ENCODE measurements at places on chromosomes 7 and 10.

DNA sequence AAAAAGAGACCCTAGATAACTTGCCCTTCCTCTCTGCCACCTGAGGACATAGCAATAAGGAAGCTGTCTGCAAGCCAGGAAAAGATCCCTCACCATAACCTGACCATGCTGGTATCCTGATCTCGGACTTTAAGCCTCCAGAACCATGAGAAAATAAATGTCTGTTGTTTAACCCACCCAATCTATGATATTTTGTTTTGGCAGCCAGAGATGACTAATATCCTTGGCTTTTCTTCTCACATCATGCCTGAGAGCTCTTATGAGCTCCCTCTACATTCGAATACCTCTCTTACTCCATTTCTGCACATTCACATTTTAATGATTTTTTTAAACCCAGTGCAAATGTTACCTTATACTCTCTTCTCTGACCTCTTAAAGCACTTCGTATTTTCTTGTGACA lies 214.0 kb upstream of the CHRM2 start:
- DNase-seq = no peak

DNA sequence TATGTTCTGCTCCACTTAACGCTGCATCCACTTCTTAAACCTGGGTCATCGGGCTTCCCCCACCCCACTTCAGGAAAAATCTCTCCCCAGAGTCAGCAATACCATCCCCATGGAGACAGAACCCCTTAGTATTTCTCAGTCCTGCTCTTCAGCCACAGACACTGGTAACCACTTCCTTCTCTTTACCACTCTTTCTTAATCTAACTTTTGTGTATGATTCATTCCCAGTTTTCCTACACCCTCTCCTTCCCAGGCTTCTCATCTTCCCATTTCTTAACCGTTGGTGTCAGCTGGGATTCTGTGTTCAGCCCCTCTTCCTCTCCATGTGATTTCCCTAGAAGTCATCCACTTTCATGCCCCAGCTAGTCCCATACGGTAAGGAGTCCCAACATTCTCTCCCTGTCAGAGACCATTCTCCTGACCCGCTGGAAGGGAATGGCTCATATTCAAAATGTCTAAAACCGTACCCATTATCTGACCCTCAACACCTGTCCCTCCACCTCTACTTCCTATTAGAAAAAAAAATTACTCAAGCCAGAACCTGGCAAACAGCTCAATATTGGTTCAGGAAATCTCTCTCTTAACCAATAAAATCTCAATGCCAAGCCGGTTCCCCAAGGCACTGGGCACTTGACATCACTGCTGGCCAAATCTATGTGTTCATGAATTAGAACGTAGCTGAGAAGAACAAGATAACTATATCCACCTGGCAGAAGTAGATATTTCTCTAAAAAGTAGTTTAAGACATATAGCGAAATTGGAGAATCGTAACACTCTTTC lies 89.4 kb downstream of the DGKI start:
- no peak for DNase-seq

DNA sequence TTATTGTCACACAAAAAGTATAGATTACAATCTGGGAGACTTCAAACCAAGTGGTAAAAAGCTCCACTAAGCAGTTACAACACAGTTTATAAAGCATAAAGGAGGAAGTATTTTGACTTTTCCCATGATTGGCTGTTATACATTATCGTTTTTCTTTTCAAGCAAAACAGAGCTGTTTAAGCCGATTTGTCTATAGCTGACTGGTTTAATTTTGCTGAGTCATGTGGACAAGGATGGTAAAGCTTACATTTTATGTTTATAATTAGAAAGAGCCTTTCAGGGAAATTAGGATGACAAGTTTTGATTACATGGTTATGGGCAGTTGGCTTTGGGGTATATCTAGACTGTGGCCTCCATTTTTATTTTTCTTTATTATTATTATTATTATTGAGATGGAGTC lies 152.5 kb upstream of the STK17A start:
- no peak for DNase-seq

DNA sequence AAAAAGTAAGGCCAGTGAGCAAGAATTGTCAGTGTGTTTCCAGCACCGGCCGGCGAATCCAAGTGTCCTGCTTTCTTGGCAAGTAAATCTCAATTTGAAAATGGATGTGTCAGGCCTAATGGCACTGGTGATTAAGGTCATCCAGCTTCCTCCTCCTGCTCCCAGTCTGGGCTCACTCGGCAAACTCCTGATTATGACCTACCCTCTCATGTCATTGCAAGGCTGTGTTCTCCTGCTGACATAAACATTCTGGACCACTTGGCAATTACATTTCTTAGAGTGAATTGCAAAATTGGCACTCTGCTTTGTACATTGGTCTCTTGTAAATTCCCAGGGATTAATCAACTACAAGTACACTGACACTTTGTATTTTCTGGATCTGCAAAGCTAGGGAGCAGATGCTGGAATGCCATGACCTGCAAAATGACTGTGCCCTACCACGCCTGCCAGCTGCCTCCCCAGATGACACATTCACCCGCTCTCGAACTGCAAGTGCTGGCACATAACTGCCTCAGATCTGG lies 473.8 kb downstream of the KIF20B start:
- DNase-seq = no peak

DNA sequence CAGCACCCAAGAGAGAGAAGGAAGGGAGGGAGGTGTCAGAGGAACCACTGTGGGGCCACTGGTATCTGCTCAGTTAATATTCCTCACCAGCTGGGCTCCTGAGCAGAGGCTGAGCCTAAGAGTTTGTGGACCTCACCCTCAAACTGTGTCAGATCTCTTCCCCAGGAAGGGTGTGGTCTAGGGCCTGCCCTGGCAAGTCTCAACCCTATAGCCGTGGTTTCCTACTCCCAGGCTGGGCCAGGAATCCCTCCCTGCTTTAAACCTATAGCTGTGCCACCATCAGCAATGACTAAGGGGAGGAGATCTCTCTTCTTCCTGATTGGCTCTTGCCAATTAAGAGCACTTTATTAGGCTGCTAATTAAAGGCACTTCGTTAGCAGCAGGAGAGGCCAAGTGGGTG lies 29.9 kb downstream of the POLL start:
- no peak for DNase-seq
